ENCODE measurements at places on chromosomes 16 and 17. TPM values are rescaled to one million over a fixed set of nuclear protein-coding genes. Genes with fewer than 3 reads are reported as not detected.

- DNase-seq, result no peak
These were observed 127.7 kb upstream of the ADAMTS18 start for GRCh38 chr16:77562497-77562896.

GRCh38 chr16:46711106-46712058 is 21.9 kb downstream of the ORC6 start:
- DNase-seq, result no peak

- DNase-seq, result no peak
These were observed 161.4 kb downstream of the LAT start for GRCh38 chr16:29146266-29146665.

GRCh38 chr17:67427424-67427823 is 50.3 kb downstream of the PITPNC1 start:
- no peak for DNase-seq

GRCh38 chr16:88888461-88889387 is 22.3 kb upstream of the PABPN1L start:
- DNase-seq, result no peak

- DNase-seq, result no peak
These were observed 49.4 kb upstream of the GSG1L start for GRCh38 chr16:28112908-28113307.

- DNase-seq, result no peak
These were observed 818 bp upstream of the CBX8 start for GRCh38 chr17:79797492-79798298.

The CHST5 gene
- not detected for total RNA-seq

The SLC6A2 gene
- total RNA-seq, result not detected

The NR1D1 gene
- 5.1 TPM for total RNA-seq

The LRRC36 gene
- 1.4 TPM for total RNA-seq
